ENCODE measurements at places on chromosomes 13 and 19. TPM values are rescaled to one million over a fixed set of nuclear protein-coding genes. Genes with fewer than 3 reads are reported as not detected.

DNA sequence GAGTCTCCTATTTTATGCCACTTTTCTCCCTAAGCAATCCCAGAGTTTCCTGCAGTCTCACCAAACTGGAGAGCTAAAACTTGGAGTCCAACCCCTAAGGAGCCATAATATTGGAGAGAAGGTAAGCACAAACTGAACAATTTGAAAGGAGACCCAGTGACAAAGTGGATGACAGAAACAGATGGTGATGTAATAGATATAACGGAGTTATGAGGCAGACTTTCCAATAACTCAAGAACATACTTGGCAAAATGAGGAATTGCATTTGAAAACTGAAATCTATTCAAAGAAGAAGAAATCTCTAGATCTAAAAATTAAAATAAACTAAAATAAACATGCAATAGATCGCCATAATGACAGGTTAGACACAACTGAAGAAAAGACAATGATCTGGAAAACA lies 200.9 kb upstream of the MIR17HG start:
- no peak for DNase-seq

DNA sequence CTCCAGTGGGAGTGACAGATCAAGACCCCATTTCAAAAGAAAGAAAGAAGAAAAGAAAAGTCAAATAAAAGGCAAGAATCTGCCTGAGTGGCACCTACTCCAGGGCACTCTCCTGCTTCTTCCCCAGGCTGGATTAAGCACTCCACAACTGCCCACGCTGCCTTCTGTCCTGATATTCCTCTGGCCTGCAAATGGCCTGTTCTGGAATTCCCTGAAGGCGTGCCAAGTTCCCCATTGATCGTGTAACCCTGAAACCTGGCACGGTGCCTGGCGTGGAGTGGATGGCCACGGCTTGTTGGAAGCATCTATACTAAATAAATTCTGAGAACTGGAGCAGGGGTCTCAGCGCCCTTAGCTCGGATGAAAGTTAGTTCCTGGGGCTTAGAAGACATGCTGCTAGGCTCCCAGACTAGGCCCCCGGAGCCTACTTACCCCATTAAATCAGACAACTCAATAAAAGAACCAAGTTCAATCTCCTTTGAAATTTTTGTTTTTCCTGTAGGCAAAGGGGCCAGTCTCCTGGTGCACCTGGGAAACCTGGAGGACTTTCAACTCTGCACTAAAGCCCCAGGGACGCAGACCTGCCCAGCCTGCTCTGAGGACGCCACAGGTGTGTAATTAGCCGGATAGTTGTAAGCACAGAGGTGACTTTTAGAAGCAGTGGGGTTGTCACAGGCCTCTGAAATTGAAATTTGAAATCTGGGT lies 21.9 kb downstream of the ANKRD27 start:
- DNase-seq = no peak

GRCh38 chr19:45539459-45539858 lies 32.2 kb downstream of the VASP start:
- DNase-seq = no peak

- DNase-seq = no peak
Observed at GRCh38 chr19:50371914-50372475, 4.3 kb upstream of the NR1H2 start.

DNA sequence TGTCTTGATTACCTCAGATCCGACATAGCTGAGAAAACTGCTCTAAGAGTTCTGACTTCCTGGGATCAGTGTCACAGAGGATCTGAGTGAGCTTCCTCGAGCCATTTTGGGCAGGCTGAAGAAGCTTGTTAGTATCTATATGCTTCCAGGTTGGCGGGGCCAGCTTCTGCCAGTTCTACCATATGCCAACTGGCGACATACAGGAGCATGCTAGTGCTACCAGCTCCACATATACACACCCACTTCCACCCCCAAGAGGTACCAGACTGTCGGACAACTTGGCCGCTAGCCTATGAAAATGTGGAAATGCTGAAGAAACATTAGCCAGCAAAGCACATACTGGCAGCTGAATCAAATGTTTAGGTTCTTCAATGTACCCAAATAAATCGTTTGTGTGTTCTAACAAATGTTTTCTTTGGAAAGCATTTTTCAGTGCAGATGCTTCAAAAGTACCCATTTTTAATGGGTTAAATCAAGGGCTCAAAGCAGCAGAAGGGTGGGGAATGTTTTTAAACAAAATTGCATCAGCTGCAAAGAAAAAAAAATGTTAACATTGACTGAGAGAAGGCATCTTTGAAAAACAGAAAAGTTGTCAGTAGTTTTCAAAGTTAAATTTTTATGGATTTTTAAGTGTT lies 163.7 kb downstream of the KLF12 start:
- no peak for DNase-seq

DNA sequence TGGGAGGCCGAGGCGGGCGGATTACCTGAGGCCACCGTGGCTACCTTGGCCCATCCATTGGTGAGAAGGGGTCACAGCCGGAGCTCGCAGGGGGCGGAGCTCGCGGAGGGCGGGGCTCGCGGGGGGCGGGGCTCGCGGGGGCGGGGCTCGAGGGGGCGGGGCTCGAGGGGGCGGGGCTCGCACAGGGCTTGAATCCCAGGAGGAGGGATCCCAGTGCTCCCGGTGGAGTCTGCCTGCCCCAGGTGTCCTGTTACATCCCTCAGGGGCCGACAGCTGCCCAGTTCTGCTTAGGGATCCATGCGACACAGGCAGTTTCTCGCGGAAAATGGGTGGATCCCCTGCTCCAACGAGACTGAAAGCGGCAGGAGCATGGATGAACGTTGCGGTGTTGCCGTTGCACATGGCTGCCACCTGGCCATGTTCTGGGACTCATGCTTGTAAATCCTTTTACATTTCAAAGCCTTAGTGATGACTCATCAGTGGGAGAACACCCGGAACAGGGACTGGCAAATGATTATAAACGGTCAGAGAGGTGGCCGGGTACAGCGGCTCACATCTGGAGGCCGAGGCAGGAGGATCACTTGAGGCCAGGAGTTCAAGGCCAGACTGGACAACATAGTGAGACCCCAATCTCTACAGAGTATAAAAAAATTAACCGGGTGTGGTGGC lies 25.1 kb downstream of the TMPRSS9 start:
- DNase-seq = no peak

DNA sequence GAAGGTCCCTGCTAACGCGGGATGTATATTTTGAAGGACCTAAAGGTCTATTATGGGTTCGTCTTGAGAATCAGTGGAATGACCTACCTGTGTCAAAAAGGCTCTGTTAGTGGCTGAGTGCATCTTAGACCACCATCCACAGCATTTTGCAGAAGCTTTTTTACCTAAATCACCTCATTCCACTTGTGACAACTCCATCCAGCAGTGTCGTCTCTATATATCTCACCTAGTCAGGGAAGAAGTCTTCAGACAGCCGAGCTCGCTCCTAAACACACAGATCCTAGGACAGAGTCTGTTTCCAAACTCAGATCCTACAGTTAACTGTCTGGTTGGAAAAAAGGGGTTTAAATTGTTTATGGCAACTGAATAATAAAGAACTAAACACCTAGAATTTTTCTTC lies 33.7 kb downstream of the COL4A1 start:
- DNase-seq = no peak

- no peak for DNase-seq
Observed at GRCh38 chr19:31500946-31501345, 151.7 kb upstream of the TSHZ3 start.

DNA sequence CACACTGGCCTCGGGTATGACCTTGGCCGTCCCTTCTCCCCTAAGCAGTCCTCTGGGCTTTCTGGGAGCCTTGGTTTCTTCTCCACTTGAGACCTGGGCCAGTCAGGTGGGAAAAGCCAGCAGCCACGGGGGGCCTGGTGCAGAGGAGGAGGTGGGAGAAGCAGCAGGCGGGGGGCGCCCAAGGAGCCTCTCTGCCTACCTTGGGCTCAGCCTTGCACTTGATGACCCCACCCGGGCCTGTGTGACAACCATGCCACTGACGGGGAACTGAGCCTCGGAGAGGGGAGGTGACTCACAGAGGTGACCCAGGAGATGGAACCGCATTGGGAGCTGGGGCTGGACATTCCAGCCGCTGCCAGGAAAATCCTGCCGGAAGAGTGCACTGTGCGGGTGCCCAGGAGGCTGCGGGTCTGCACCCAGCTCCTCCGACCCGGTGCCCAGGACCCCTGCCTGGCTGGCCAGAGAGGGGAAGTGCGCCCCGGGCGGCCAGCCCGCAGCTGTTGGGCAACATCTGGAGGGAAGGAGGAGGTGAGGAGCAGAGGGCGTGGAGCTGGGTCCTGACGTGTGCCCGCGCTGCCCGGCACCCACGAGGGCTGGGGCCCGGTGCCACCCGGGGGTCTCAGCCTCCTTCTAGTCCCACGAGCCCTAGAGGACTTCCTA lies 23.4 kb upstream of the SLC7A10 start:
- no peak for DNase-seq

DNA sequence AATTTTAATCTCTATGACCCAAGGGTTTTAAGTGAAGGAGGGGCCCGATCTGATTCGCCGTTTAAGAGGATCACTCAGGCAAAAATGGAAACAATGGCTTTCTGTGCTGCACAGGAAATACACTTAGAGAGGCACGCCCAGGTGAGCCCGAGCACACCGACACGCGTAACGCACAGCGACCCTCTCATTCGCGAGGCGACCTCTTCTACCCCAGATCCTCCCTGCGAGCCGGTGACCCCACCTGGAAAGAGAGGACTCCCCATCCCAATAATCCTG lies 216 bp downstream of the SH2D3A start:
- no peak for DNase-seq

DNA sequence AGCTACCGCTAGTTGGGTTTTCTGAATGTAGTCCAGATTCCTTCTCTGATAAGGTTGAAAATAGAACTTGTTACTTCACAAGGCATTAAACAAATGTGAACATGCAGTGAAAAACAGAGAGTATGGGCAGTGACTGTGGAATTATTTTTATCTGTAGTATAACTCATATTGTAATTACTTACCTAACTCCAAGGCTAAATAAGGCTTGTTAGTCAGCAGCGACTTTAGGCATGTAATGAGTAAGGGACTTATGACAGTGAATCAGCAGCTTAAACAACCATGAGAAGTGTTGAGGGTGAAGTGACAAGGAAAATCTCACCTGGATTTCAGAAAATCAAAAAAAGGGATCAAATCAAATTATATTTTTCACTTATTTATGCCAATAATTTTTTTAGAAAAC lies 1719.5 kb upstream of the MIR17HG start:
- DNase-seq = no peak

GRCh38 chr19:30064348-30064699 lies 122.3 kb downstream of the URI1 start:
- peak; percentile 58 for DNase-seq

GRCh38 chr13:42110410-42111155 lies 62.1 kb downstream of the DGKH start:
- DNase-seq = no peak

DNA sequence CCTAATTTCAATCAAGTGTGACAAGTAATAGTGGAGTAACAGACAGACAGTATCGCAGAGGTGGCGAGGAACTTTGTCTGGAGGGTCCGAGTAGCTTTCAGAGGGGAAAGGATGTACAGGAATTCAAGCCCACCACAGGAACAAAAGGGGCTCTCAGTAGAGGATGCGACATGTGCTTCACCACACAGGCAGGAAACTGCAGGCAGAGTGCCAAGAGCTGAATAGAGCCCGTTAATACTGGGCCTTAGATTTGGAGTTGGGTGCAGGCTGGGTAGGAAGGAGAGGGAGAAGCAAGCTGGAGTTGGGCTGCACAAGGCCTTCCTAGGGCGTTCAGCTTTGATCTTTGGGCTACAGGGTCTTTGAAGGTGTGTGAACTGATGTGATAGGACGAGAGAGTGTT lies 1.2 kb downstream of the CCDC70 start:
- no peak for DNase-seq

DNA sequence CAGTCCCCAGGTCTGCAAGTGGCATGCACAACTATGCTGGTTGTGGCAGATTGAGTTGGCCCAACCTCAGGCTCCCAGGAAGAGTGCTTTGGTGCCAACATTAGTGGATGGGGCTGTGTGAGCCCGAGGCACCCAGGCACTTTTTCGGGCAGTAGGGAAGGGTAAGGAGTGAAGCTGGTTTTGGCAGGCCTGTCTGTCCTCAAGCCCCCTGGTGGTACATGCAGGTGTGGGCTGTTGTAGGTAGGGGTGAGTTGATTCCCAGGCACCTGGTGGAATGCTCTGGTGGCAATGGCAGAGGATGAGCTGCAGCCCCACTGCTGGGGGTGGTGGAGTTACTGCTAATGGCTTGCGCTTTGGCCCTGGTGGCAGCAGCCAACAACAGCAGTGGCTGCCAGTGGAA lies 723.7 kb upstream of the SLITRK1 start:
- peak; percentile 36 for DNase-seq

DNA sequence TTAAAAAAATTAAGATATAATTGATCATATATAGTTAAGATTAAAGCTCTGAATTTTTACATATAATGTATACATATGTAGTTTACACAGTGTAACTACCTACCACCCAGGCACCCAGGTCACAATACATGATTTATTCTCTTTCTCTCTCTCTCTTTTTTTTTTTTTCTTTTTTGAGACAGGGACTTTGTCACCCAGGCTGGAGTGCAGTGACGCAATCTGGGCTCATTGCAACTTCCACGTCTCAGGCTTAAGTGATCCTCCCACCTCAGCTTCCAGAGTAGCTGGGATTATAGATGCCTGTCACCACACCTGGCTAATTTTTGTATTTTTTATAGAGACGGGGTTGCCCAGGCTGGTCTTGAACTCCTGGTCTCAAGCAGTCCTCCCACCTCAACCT lies 18.8 kb upstream of the CLASRP start:
- DNase-seq = no peak

DNA sequence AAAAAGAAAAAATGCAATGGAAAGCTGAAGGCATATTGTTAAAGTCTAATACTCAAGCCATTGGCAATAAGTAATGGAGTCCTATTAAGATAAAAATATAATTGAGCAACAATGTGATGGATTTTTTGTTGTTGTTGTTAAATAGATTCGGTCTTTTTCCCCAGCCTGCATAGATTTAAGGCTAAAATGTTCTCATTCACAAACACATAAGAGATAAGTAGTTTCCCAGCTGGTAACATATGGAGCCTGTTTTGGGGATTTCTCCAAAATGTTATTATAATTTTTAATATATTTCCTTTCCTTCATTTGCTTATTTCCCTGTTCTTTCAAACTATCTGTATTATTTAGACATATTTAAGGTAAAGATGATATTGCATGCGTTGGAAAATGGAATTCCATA lies 1149.1 kb upstream of the PRR20A start:
- no peak for DNase-seq

DNA sequence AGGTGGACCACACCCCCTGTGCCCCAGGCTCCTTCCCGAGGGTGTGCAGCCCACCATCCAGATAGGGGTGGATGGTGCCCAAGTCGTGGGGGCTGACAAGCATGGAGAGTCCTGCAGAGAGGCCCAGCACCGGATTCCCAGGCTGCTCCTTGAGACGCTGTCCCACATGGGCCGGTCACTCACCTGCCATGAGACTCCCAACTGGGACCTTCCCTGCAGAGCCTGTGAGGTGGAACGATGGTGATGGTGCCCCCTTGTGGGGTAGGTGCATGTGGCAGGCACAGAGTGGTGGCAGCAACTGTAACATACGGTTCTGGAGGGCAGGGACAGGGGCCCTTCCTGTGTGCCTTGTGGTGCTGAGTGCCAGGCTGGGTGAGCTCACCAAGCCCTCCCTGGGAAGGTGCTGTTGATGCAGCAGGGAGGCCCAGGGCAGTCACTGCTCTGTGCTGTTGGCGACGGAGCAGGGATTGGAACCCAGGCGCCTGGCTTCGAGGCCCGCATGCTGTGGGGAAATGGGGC lies 33.1 kb downstream of the PPP1R37 start:
- DNase-seq = no peak

PPP1R13L gene
- 31.2 TPM for total RNA-seq

LINGO3 gene
- 0.10 TPM for total RNA-seq

SRRM5 gene
- 0.38 TPM for total RNA-seq

USP12 gene
- 40.3 TPM for total RNA-seq

MIA gene
- not detected for total RNA-seq

ANGPTL4 gene
- total RNA-seq = 95.3 TPM

NCR1 gene
- 0.29 TPM for total RNA-seq

PGLYRP1 gene
- not detected for total RNA-seq

ZNF497 gene
- 0.14 TPM for total RNA-seq

Measured in posterior vena cava (tissue), 2 donors.